Brain (organoid and tissue), 16 donors: ENCODE measurements at places on chromosomes 7 and 10.

DNA sequence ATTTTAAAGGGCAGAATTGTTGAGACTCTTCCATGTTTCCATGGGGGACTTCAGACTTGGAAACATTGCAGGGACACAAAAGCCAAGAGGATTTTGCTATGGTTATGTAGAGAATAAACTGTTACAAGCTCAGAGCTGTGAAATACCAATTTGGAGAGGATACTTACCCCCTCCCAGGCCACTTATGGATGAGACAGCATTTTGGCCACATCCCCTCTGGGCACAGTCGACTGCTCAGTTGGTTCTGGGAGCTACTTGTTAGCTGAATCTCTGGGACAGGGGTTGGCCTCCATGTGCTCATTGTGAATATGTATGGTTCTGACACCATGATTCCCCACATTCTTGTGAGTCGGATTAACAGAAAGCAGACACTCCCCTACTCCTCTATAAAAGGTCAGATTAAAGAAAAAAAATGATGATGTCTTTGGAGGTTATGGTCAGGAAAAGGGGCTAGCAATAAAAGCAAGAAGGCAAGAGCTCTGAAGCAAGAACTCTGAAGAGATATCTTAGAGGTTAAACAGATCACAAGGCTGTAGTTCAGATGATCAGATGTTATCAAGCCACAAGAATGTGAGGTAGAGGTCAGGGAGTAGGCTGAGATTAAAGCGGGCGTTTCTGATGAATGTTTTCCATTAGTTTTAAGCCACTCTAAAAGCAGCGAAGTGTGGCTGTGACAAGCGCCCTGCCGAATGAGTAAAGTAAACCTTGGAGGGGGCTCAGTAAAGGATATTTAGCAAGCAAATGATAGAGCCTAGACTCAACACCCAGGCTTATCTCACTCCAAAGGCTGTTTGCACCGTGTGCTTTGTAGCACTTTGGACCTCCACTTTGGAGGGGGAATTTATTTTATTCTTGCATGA lies 17.2 kb downstream of the STAMBPL1 start:
- no peak for DNase-seq

DNA sequence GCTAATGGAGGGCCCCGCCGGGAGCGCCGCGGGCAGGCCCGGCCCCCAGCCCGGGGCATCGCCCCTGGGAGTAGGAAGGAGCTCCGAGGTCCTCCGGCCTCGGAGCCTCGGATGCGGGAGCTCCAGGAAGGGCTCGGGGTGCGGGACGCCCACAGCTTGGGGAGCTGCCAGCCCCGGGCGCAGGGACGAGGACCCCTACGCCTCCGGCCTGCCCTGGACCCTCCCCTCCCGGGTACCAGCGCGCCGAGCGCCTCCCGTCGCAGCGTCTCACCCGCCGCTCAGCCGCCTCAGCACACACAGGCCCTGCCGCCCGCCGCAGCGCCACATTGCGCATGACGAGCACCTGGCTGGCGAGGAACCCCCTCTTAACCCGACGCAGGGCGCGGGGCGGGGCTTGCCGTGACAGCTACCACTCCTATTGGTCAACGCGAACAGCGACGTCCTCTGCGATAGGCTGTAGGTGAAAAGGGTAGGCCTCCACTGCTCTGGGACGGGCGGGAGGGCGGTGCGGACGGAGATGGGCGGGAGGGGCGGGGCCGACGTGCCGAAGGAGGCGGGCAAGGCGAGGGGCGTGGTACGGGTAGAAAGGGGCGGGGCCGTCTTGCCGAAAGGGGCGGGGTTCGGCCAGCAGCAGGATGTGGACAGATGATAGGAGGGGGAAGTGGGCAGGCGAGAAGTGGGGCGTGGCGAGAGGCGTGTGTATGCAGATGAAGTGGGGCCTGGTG lies at the start of gene PITRM1:
PITRM1 (minus strand) TSS at position 337 of the 725 bp plus-strand sequence; CDS start at position 327, 10 bp downstream.
- DNase-seq = peak; percentile 99

GRCh38 chr10:75606203-75606779 lies 174.9 kb downstream of the LRMDA start:
- DNase-seq = no peak

- DNase-seq = no peak
Measured at GRCh38 chr7:151174246-151175046, 7.0 kb upstream of the GBX1 start.

DNA sequence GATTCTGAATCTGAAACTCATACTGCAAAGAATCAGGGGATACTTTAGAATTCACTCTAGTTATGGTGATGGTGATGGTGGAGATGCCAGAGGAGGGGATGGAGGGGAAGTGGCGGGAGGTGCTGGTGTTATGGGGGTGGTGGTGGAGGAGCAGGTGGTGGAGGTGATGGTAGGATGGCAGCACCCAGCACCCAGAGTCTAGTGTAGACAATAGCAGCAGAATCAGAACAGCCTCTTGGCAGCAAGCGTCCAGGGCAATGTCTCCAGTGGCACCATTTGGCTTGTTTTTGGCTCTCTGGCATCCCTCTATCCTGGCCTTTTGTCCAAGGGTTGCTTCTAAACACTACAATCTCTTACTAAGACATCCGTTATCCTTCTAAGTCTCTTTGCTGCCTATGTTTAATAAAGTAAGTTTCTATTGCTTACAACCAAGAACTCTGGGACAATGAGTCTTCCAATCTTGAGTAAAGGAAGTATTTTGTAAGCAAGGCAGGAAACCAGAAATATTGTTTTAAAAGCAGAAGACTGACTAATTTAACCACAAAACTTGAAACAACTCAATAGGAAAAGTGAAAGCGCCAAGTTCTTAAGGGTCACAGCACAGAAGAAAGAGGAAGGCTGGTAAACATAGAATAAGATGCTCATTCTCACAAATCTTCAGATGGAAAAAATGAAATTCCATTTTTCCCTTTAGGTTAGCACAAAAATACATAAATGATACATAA lies 42.4 kb upstream of the GDF10 start:
- no peak for DNase-seq

DNA sequence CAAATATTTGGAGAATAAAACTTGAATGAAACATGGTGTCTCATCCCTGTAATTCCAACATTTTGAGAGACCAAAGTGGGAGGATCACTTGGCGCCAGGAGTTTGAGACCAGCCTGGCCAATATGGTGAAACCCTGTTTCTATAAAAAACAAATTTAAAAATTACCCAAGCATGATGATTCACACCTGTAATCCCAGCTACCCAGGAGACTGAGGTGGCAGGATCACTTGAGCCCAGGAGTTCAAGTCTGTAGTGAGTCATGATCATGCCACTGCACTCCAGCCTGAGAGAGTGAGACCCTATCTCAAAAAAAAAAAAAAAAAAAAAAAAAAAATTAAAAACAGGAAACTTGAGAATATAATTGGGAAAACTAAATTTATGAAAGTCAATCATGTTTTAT lies 481.1 kb downstream of the SEMA3D start:
- DNase-seq = no peak

DNA sequence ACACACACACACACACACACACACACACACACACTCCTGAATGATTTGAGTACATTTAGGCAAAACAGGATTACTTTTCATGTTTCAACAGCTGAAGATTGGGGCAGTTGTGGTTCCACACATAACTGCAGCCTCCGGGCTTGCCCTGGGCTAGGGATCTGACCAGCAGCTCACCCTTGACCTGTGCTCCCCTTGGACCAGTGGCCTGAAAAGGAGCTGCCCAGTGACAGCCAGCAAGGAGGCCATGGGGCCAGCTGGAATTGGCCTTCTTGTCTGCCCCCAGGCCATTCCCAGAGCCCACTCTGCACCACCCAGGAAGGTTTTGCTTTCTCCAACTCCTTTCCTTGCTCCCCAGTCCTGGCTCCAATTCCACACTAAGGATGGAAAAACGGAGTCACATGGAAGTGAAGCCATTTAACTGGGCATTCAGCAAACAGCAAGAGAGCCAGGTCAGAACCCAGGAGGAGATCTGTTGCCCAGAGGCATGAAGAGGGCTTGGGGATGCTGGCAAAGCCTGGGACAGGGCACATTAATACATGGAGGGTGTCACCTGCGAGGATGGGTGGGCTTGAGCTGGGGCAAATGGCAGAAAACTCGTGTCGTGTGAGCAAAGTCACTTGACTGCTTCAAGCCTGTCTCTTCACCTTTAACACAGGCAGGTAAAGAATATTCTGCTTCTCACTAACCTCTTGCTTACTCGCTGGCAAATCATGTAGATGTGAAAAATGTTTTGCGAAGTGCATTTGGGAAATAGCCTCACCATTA lies 61.5 kb upstream of the GDF10 start:
- DNase-seq = no peak

DNA sequence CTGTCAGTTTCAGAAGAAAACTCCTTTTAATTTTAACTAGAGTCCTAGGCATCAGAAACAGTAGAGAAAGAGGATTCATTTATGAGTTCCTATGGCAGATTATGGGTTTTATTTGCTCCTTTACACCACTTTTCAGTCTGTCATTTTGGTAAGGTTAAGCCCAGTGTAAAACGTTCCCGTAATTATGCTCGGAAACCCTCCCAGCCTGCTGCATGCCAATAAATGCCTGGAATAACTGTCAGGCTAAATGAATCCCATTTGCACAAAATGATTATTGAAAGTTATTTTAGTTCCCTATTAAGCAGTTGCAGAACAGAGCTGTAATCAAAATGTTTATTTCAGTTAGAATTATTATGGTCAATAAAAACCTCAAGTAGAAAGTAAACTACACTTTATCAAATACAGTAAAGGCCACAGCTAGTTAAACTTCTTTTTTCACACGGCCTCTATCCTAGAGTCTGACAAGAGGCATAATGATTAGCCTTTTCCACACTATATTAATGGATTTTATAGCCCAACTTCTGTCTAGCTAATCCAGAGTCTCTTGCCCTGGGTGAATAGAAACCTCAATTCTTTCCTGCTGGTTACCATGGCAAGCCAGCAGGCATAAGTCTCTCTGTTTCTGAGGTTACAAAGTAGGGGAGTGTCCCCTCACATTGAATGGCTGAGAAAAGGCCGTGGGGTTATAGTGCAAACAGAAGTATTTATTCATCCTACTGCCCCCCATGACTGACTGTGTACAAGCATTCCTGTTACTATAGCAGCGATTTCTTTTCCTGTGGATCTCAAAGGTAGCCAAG lies 80.8 kb upstream of the NPVF start:
- DNase-seq = peak; percentile 65

GRCh38 chr10:35613597-35614226 lies 8.6 kb downstream of the GJD4 start:
- peak; percentile 27 for DNase-seq
